Renal cortical epithelial cell (primary cell): ENCODE measurements at places on chromosomes 12 and 14.

GRCh38 chr12:72037006-72037795 lies 98.6 kb downstream of the TPH2 start:
- DNase-seq, result no peak

- peak; percentile 67 for DNase-seq
These were observed 14.5 kb downstream of the OAS2 start for GRCh38 chr12:112992541-112993398.

GRCh38 chr14:58104808-58105207 lies 47.2 kb downstream of the ARMH4 start:
- peak; percentile 64 for DNase-seq

- no peak for DNase-seq
These were observed 667.2 kb downstream of the GALC start for GRCh38 chr14:87325741-87326140.

GRCh38 chr12:122097584-122097926 lies 19.0 kb downstream of the MLXIP start:
- DNase-seq, result no peak

GRCh38 chr14:38047195-38047902 lies 160.4 kb upstream of the SSTR1 start:
- DNase-seq, result peak; percentile 77

- peak; percentile 65 for DNase-seq
These were observed 8.7 kb downstream of the MTERF2 start for GRCh38 chr12:106978035-106978800.

DNA sequence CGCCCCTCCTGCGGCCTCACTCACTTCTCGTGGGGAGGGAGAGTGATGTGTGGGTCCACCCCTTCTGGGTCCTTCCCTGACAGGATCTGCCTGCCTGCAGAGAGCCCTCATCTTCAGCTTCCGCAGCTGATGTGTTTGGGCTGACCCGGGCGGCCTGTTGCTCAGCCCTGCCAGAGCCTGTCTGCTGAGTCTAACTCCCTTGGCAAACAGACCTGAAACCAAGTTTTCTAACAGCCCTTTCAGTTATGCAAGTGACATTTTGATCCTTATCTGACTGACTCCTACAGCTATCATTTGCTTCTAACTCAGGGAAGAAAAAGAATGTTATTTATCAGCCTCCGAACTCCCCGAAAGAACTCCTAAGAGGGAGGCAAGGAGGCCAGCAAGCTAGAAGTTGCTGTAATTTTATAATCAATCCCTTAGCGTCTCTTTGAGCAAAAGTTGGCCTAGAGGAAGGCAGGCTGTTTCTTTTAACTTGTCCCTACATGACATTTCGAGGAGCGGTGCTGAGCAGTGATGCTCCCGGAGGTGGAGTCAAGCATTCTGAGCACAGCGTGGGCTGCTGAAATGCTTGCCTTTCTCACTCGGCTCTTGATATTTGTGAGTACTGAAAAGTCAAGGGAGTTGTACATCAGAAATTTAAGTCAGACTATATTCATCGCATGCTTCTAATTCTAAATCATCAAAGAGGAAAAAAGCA lies 31.5 kb upstream of the CACNA2D4 start:
- DNase-seq, result no peak

DNA sequence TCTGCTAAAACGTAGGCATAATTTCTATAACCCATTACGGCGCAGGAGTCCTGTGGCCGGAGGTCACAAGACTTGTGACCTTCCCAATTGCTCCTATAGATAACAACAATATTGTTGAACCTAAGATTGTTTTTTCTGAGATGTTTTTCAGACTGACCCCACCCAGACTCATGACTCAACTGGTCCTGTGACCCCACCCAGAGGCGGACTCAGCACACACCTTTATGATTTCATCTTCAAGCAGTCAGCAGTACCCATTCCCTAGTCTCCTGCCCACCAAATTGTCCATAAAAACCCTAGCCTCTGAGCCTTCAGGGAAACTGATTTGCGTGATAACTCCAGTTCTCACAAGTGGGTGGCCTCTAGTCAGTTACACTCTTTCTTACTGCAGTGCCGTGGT lies 5.9 kb upstream of the PPP4R3A start:
- DNase-seq, result no peak

GRCh38 chr12:96094201-96094600 lies 58.8 kb upstream of the LTA4H start:
- peak; percentile 38 for DNase-seq

DNA sequence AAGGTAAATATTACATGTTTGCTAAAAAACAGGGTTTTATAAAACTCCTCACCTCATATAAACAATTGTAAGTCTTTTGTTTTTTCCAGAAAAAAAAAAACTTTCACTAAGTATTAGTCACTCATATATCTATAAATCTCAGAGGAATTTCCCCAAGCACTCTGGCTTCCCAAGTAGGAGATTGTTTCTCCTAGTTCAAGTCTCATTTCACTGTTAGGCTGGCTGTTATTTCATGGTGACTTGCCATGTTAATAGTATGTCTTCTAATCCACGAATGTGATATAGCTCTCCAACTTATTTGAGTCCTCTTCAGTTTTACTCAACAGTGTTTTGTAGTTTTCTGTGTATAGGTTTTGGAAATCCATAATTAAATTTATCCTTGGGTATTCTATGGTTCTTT lies 61.6 kb downstream of the CAPZA3 start:
- peak; percentile 69 for DNase-seq

- no peak for DNase-seq
These were observed 28.4 kb upstream of the FBRSL1 start for GRCh38 chr12:132461526-132461925.

GRCh38 chr14:37131205-37131604 lies 41.2 kb downstream of the SLC25A21 start:
- no peak for DNase-seq

GRCh38 chr14:44162197-44162596 lies 344.9 kb downstream of the FSCB start:
- DNase-seq, result no peak

DNA sequence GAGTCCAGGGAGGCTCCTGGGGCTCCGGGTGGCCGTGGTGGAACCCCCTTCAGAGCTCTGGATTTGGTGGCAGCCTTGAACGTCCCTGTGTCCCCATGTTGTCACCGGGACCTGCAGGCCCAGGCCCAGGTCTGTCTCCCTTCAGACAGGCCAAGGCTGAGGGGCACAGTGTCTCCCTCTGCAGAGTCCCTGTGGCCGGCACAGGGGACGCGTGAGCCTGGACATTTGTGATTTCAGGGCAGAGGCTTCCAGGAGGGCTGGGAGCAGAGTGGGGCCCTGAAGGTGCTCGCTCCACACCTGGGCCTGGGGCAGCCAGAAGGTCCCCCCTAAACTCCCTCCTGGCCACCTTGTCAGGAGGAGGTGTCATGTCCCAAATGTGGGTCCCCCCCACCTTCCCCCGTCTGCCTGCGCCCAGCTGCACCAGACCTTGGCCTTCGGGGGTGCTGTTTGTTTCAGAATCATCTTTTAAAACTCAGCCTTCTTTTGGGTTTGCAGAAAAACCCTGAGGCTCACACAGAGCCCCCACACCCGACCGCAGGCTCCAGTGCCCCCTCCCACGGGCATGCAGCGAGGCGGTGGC lies 47.6 kb downstream of the KIF26A start:
- no peak for DNase-seq

- DNase-seq, result no peak
These were observed 25.8 kb downstream of the CDC42BPB start for GRCh38 chr14:103031566-103031911.

DNA sequence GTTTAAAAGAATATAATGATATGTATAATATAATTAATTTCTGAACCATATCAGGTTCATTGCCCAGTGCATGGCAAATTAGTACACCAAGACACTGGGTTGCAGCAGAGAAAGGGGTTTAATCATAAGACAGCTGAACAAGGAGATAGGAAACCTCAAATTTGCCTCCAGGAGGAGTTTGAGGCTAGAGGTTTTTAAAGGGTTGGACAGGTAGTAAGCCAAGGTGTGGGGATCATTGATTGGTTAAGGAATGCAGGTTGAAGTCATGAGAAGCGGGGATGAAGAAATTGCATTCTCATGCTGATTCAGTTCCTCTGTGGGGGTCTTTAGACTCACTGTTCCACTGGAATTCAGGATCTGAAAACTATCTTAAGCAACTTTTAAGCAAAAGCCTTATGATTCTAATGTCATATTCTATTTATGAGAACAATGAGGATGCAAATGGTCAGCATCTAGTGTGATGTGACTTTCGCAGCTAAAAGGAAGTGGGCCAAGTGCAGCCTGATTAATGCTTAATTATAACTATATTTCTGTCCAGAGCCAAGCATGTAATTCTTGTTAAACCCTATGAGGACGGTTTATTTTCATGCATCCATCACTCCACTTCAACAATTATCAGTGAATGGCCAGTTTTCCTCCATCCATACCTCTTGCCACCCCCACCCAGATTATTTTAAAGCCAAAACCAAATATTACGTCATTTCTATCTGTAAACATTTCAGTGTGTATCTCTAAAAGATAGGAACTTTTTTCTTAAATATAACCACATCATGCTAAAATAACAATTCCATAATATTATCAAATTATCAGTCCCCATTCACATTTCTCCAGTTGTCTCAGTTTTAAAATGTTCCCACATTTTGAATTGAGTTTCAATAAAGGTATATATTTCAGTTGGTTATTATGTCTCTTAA lies 14.9 kb downstream of the RNF212B start:
- no peak for DNase-seq

- no peak for DNase-seq
These were observed 66.4 kb upstream of the DCN start for GRCh38 chr12:91249054-91249453.
